ENCODE measurements at places on chromosomes 16 and 17. TPM values are rescaled to one million over a fixed set of nuclear protein-coding genes. Genes with fewer than 3 reads are reported as not detected.

Gene ADGRG3
- total RNA-seq: 3.2 TPM

Gene PYY
- total RNA-seq: not detected

Gene KRTAP2-2
- total RNA-seq: not detected

Gene EPX
- not detected for total RNA-seq

Gene RSL1D1
- 59.7 TPM for total RNA-seq

Gene DBF4B
- 1.3 TPM for total RNA-seq

Gene KRT14
- not detected for total RNA-seq

Gene PLA2G15
- total RNA-seq: 19.8 TPM

Gene FBXW10
- total RNA-seq: 0.08 TPM

Gene KRT33B
- total RNA-seq: not detected

Gene TVP23B
- total RNA-seq: 26.1 TPM

Gene NPIPB12
- total RNA-seq: 26.2 TPM

Gene VMP1
- 118 TPM for total RNA-seq

Gene PRAC2
- total RNA-seq: not detected

Gene PLEKHH3
- total RNA-seq: 8.5 TPM

Gene CIBAR2
- total RNA-seq: not detected

Gene SCN4A
- 1.3 TPM for total RNA-seq

Gene IL17C
- not detected for total RNA-seq

Gene GSDMA
- 0.23 TPM for total RNA-seq

Gene SLC35G6
- total RNA-seq: not detected

Gene SOCS7
- total RNA-seq: 11.0 TPM

Gene C1QTNF8
- total RNA-seq: not detected

Gene CD7
- total RNA-seq: 1.4 TPM

Measured in liver (tissue), 10 donors.